ENCODE measurements at places on chromosomes 13 and 19.
A peak's percentile ranks its signal among the peaks of the same experiment; 100 is the strongest.

DNA sequence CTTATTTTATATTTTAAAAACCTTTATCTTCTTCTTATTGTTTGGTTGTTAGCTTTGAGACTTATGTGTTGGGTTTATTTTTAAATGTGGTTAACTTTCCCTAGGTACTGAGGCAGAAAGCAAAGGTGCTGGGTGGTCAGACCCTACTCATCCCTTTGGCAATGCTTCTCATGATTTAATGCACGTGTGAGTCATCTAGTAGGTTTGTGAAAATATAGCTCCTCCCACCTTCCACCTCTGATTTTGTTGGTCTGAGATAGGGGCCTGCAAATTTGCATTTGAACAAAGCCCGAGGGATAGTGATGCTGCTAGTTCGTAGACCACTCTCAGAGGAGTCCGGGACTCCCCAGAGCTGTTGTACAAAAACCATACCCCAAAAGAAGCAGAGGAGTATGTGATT, 771.3 kb upstream of the ARGLU1 start:
- DNase-seq = no peak

DNA sequence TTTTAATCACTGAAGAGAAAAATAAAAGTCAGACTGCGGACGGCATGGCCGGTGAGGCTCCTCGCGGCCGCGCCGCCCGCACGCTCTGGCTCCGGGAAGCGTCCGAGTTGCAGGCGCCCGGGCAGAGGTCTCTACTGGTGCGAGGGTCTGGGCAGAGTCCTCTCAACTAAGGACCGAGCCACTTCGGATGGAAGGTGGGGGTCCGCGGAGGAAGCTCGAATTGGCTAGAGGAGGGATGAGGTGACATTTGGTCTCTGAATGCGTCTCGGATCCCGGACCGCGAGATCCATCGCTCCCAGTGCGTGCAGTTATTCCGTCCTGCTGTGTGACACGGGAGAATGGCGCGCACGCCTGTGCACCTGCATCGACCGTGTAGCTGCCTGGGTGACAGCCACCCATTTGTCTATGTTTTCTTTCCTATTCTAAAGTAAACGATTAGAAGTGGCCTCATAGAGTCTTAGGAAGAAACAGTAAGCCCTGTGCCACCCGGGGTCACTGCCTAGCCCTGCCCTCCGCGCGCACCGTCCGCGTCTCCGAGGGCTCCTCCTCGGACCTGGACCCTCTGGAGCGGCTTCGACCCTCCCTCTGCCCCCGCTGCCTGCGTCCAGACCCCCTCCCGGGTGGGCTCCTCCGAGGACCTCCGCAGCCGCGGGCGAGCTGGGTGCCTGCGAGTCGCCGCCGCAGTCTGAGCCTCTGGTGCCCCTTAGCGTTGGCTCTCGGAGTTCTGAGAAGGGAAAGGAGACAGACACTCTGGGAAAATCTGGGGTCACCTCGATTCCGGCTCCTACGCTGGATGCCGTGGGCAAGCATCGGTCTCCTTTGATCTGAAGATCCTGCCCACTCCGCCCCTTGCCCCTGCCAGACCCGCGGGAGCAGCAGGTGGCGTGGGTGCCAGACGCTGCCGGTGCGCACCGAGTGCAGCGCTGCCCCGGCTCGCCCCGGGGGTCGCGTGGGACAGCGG, 347.4 kb downstream of the LIG4 start:
- DNase-seq = peak; percentile 78

- DNase-seq = no peak
Observed at GRCh38 chr13:24012648-24013047, 115.3 kb upstream of the C1QTNF9B start.

- no peak for DNase-seq
Observed at GRCh38 chr13:107088061-107088460, 520.1 kb upstream of the ARGLU1 start.

DNA sequence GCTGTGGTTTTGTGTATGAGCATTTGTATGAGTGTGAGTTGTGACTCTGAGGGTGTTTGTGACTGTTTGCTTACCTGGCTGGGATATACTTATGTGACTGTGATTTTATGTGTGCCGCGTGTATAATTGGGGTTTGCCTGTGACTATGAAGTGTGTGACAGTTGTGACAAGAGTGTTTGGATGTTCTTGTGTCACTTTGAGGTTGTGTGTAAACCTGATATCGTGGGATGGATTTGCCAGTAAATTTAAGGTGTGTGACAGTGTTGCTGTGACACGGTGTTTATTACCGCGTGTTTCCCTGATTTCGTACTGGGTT, 442 bp downstream of the ZNF420 start:
- DNase-seq = no peak

DNA sequence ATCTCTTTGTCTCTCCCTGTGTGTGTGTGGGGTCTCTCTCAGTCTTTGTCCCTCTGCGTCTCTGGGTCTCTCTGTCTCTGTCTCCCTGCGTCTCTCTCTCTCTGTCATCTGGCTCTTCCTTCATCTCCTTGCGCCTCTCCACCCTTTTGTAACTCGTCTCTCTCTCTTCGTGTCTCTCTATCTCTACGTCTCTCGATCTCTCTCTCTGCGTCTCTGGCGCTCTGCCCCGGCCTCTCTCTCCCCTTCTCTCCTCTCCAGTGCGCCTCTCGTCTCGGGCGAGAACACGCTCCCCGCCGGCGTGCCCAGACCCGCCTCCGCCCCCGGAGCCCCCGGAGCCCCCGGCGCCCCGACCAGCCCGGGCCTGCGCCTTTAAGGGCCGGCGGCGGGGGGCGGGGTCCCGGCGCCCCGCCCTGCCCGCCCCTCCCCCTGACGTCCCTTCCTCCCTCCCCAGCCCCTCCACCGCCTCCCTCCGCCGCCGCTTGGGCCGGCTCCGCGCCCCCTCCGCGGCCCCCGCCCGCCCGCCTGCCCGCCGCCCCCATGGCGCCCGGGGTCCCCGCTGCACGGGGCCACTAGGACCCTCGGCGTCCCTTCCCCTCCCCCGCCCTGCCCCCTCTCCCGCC, at the start of gene MARK4:
TSS of gene MARK4 (plus strand) at position 440 of the 620 bp plus-strand sequence. CDS start 318 bp downstream, outside the sequence.
- DNase-seq = peak; percentile 45

DNA sequence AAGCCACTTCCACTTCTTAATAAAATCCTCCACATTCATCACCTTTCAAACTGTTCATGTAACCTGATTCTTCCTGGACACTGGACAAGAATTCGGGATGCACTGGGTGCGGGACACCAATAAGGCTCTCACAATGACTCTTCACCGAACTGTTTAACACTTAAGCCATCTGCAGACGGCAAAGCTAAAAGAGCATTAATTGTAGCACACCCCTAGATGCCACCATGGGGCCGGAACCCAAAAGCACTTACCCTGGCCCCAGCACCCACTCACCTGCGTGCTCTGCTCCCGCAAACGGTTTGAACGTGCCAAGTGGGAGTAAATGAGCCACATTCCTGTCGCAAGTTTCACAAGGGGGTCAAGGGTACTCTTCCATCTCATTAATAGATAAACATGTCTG, 254.3 kb upstream of the PRR20A start:
- DNase-seq = no peak

- DNase-seq = no peak
Observed at GRCh38 chr13:66585669-66586203, 644.4 kb downstream of the PCDH9 start.

- DNase-seq = no peak
Observed at GRCh38 chr13:41463838-41464602, 6.7 kb downstream of the RGCC start.

GRCh38 chr13:80161896-80162295, 179.0 kb downstream of the SPRY2 start:
- no peak for DNase-seq

DNA sequence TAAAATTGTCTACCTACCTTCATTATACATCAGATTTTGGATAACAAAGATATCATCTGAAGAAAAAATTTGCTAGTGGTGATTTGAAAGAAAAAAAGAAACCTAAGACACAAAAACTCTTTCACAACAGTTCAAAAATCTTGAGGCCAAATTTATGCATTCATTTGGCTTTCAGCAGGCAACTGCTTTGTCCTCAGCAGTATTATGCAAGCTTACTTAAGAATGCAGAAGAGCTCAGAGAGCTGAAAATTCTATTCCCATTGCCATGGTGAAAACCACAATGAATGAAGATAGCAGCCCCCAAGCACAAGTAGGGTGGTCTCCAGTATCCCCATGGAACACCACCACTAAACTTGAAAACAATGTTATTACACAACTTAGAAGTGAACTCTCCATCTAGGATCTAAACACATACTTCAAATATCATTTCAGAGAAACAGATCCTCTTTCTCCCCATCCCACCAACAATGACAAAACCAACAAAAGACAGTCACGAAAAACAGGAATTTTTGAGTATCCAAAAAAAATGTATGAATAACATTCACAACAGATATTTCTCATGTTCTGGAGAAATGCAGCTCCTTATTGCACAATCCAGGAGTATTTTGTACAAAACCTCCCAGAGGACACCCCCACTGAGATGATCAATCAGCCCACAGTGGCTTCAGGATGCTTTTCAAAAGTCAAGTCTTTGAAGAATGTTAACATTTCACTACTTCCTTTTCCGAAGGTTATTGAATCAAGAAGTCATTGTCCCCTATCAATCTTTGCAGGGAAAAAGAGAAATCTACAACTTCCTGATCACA, 192.7 kb downstream of the LHFPL6 start:
- DNase-seq = no peak

GRCh38 chr19:6813659-6814058, 41.2 kb downstream of the VAV1 start:
- no peak for DNase-seq

DNA sequence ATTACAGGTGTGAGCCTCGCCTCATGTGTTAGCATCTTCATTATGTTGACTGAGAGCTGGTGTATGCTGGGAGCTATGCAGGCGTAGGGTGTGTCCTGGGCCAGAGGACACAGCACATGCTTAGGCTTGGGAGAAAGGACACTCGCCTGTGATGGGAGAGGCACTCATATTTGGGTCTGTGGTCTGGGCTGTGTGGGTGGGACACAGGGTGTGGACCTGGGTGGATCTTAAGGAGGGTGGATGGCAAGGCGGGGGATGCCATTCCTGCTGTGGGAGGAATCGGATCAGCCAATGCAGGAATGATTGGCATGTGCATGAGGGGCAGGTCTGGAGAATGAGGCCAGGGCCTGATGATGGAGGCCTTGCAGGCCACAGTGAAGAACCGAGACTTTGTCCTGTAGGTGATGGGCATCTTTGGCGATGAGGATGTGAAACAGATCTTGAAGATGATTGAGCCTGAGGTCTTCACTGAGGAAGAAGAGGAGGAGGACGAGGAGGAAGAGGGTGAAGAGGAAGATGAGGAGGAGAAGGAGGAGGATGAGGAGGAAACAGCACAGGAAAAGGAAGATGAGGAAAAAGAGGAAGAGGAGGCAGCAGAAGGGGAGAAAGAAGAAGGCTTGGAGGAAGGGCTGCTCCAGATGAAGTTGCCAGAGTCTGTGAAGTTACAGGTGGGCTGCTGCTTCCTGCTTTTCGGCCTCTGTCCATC, 55.4 kb downstream of the RYR1 start:
- DNase-seq = no peak

DNA sequence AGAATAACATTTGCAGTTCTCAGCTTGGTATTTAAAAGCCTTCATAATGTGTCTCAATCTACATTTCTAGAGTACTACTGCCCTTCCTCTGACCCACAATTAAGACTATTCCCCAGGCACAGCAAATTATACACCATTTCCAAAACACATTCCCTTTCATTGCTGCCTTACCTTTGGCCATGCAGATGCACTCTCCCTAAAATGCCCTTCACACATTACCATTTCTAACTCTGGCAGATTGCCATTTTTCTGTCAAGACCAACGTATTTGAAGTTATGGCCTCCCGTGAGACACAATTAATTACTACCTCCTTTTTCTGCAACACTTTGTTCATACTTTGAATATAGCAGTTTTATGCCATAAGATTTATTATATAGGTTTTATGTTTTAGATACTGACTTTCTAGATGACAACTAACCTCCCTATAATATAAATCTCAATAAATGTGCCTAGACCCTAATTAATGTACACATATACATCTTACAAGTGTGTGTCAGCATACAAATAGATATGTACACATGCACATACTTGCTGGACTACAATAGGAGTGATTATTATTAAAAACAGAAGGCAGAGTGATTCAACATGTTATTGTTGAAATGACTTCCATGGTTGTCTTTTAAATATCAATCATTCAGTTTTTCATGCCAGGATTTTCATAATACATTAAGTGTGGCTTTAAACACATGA, 2902.5 kb downstream of the PCDH9 start:
- no peak for DNase-seq

- no peak for DNase-seq
Observed at GRCh38 chr13:44498969-44499368, 77.2 kb downstream of the TSC22D1 start.

DNA sequence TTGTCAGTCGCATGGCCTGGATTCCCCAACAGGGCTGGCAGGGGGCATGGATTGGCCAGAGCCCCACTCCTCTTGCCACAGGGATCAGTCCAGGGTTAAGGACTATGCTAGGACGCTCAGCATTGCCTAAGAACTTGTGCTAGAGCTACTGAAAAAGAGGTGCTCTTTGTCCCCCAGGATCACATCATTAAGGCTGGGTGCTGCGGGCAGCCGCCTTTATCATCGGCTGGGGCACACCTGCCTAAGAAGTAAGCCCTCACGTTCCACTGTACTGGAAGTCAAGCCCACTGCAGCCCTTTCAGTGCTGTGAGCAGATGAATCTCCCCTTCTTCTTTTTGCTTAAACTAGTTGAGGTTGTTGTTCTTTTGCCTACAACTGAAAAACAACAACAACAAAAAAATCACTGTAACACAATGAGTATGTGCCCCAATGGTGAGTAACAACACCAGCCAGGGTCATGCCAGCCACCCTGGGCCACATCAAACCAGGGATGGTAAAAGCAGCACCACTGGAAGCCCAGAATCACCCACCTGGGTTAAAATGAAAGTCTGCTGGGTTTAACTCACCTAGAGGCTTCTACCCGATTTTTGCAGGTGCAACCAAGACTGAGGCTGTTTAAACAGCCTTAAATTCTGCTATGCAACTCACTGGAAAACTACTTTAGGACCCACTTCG, 20.6 kb downstream of the STK24 start:
- DNase-seq = no peak
